ENCODE measurements at places on chromosomes 13 and 19.

GRCh38 chr19:2668175-2668763 lies 34.2 kb downstream of the GNG7 start:
- no peaks in the 10 kb centered on the region for H3K27me3 ChIP-seq
- H3K36me3 ChIP-seq, result no peaks in the 10 kb centered on the region
- H3K27ac ChIP-seq, result no peak overlapping the region
- no peak overlapping the region for H3K4me3 ChIP-seq
- no peak for DNase-seq

GRCh38 chr19:15108845-15109767 lies 1.9 kb downstream of the SYDE1 start:
- H3K27me3 ChIP-seq, result no peaks in the 10 kb centered on the region
- no peak for DNase-seq
- H3K27ac ChIP-seq, result no peak overlapping the region
- no peak overlapping the region for H3K4me3 ChIP-seq

GRCh38 chr13:42747399-42747873 lies 33.9 kb upstream of the FAM216B start:
- no peak overlapping the region for H3K27ac ChIP-seq
- H3K4me1 ChIP-seq, result no peaks in the 10 kb centered on the region
- no peak for DNase-seq
- H3K36me3 ChIP-seq, result no peaks in the 10 kb centered on the region

GRCh38 chr19:7254590-7254989 lies 39.6 kb downstream of the INSR start:
- no peak overlapping the region for H3K27ac ChIP-seq
- peaks cover 4% of the 10 kb centered on the region for H3K4me1 ChIP-seq
- no peaks in the 10 kb centered on the region for H3K27me3 ChIP-seq
- no peak overlapping the region for H3K4me3 ChIP-seq
- no peak for DNase-seq
- H3K36me3 ChIP-seq, result no peaks in the 10 kb centered on the region

DNA sequence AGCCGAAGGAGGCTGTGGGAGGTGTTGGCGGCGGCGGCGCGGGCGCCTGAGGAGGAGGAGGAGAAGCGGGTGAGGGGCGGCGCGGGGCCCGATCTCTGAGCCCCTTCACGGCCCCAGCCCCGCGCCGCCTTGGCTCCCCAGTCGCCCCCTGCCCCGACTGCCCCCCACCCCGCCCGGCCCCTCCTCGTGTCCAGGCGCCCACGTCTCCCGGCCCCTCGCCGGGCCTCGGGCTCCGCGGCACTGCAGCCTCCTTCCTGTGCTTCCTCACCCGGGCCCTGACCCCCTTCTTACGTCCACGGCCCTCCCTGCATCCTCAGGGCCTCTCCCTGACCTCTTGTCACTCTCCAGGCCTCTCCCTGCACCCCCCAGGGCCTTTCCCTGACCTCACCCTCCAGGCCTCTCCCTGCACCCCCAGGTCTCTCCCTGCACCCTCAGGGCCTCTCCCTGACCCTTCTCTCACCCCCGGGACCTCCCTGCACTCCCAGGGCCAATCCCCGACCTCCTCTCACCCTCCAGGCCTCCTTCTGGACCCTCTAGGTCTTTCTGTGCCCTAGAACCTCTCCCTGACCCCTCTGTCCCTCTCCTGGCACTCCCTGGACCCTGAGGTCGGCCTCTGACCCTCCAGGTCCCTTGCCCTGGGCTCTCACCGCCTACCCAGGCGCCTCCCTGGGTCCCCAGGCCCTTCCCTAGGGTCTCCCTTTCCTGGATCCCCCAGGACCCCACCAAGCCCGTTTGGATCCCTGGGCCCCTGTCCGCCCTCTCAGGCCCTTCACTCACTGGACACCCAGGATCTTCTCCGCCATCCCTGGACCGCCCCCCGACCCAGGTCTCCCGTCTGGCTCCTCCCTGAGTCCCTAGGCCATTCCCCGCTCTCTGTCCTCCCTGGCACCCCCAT lies 460 bp downstream of the KMT5C start:
- no peak overlapping the region for H3K27ac ChIP-seq
- H3K4me1 ChIP-seq, result peaks cover 2% of the 10 kb centered on the region
- H3K36me3 ChIP-seq, result peaks cover 8% of the 10 kb centered on the region
- DNase-seq, result no peak
- H3K27me3 ChIP-seq, result no peaks in the 10 kb centered on the region
- peak overlapping the region; percentile 64 for H3K4me3 ChIP-seq

DNA sequence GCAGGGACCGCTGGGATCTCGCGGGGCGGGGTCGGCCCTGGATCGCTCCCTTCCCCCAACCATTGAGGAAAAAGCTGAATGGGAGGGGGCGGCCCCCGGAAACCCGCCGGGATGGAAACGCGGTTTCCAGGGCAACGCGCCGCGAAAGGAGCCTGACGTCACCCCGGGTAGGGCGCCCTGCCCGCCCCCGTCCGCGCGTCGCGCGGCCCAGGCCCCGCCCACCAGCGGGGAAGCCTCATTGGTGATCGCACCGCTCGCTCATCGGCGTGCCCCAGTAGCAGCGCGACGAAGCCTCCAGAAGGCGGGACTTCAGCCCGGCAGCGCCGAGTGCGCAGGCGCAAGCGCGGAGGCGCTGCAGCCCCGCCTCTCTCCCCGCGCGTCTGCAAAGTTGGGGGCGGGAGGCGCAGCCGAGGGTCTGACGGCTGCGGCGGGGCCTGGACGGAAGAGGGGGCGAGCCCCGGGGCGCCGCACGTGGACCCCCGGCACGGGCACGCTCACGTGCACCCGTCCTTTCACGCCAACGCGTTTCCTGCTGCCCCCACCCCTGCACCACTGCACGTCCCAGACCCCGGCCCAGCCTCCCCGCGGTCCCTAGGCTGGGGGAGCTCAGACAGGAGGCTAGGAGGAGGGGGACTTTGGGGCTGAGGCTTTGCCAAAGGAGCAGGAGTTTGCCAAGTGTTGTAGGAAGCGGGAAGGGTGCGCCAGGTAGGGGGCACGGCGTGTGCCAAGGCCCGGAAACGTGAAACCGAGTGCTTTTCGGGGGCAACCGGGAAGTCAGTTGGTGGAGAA lies 8.2 kb upstream of the CIRBP start:
- H3K27me3 ChIP-seq, result no peaks in the 10 kb centered on the region
- H3K27ac ChIP-seq, result no peak overlapping the region
- H3K36me3 ChIP-seq, result peaks cover 9% of the 10 kb centered on the region
- H3K4me3 ChIP-seq, result peak overlapping the region; percentile 63

All from iPS DF 6.9 (cell line).